Lower leg skin (tissue), 4 donors: ENCODE measurements at places on chromosomes 1 and 21.

DNA sequence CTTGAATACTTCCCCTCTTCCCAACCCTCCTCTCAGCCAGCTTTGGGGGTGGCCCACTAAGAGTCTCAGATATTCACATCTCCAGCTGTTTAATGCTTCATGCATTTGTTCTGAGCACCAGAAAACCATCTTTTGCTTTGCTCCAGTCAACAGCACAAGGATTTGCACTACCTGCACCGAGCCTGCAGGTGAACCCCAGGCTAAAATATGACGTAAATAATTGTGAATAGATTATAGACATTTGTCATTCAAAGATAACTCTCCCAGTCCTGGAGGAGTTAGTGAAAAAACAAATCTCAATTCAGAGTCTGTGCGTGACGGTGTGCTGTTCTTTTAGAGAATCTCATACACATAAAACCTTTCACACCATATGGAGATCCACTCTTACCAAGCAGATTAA, 7.4 kb downstream of the CD247 start:
- DNase-seq = no peak

GRCh38 chr1:27132147-27132546, 22.8 kb downstream of the SLC9A1 start:
- no peak for DNase-seq

DNA sequence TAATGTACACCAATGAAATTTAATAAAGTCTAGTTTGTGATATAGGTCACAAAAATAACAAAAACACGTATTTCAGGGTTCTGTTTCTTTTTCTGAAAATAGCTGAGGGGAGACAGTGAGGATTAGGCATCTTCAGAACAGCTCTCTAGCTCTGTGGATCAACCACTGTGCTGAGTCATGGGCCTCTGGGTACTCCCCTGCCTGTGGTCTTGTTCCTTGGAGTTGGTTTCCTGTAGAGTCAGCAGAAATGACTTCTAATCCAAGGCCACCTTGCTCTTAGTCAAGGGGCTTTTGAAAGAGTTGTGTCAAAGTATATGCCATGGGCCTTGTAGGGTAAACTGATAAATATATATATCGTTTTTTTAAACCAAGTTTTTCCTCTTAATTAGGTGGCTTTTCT, 141.8 kb upstream of the ZRANB2 start:
- no peak for DNase-seq

DNA sequence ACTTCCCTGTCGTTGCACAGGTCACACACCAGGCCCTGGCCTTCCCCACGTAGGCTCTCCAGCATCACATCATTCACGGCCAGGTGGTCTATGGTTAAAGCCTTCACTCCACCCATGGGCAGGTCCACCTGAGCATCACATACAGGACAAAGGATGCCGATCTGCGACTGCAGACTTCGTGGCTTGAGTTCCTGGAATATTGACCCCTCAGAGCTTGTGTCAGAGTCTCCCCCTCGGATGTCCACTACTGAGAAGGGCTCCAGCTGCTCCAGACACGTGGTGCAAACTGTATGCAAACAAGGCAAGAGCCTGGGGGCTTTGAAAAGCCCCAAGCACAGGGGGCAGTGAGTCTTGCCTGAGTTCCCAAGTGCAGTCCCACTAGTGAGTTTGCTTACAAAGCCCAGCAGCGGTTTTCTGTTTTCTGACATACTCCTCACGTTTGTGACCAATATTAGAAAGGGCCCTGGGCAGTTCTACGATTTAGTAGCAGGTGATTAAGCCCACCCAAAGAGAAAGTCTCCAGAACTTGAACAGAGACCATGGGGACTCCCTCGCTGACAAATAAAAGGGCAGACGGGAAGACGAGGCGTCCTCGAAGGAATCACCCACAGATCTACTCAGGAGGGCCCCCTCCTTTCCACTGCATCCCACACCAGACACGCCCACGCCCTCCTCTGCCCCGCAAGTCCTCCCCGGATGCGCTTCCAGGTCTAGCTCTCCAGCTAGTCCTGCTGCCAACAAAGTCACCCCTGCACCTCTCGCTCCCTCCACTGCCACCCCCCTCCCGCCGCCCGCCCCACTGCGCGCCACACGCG, 568 bp downstream of the TRIM45 start:
- DNase-seq = no peak

GRCh38 chr21:38663282-38663681, 142.4 kb upstream of the ETS2 start:
- DNase-seq = no peak

DNA sequence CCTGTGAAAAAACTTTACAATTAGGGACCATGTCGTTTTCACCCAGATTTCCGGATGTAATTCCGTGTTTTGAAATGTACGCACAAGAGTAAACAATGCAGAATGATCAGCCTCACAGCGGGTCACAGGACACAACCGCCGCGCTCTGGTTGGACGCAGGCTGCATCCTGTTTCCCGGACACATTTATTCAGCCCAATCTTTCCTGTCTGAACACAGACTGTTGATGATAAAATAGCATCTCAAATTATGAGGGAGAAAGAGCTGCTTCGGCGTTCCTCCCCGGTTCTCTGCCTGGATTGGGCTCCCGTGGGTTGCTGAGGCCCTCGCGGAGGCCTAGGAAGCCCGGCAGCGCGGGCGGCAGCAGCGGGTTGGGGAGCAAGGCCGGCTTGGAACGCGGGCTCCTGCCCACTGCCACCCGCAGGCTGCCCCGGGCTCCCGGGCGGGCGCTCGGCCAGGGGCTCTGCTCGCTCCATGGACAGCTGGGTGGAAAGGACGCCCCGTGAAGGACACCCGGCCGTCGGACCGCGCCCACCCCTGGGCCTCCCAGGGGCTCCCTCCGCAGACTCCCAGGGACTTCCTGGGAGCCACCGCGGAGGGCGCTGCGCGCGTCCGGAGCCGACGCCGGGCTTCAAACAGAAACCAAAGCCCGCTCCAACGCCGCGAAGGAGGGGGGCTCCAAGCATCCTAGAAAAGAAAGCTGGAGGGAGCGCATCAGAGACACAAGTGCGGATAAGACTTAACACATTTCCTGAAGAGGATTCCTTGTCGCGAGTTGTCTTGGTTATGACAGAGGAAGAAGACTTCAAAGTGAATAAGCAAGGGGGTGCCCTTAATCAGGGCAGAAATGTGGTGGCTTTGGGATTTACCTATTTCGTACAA, 122.3 kb downstream of the ESRRG start:
- peak; percentile 73 for DNase-seq

DNA sequence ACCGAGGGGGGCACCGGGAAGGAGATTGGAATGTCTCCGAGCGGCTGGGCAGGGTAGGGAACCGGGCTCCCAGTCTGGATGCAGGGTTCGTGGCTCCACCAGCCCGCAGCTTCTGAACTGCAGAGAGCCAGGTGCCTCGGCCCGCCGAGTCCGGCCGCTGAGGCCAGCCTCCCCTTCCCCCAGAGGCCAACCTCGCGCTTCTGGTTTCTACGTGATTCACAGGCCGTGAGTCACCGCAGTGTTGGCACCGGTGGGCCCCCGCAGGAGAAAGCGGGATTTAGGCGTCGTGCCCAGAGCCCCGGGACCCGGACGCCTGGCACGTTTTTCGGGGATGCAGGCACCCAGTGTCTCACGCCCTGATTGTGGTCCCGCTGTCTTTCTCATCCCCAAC, 458 bp downstream of the CRABP2 start:
- no peak for DNase-seq

DNA sequence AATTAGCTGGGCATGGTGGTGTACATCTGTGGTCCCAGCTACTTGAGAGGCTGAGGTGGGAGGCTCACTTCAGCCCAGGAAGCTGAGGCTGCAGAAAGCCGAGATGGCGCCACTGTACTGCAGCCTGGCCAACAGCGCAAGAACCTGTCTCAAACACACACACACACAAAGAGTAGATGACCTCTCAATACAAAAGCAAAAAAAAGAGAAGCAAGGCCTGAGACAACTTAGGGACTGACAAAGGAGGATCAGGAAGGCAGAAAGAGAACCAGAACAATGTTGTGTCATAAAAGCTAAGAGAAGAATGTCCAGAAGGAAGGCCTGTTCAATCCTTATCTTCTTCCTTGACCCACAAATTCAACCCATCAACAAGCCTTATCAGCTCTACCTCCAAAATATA, 18.5 kb downstream of the WASF2 start:
- DNase-seq = no peak

GRCh38 chr1:12230549-12231275, 882 bp downstream of the VPS13D start:
- DNase-seq = no peak

DNA sequence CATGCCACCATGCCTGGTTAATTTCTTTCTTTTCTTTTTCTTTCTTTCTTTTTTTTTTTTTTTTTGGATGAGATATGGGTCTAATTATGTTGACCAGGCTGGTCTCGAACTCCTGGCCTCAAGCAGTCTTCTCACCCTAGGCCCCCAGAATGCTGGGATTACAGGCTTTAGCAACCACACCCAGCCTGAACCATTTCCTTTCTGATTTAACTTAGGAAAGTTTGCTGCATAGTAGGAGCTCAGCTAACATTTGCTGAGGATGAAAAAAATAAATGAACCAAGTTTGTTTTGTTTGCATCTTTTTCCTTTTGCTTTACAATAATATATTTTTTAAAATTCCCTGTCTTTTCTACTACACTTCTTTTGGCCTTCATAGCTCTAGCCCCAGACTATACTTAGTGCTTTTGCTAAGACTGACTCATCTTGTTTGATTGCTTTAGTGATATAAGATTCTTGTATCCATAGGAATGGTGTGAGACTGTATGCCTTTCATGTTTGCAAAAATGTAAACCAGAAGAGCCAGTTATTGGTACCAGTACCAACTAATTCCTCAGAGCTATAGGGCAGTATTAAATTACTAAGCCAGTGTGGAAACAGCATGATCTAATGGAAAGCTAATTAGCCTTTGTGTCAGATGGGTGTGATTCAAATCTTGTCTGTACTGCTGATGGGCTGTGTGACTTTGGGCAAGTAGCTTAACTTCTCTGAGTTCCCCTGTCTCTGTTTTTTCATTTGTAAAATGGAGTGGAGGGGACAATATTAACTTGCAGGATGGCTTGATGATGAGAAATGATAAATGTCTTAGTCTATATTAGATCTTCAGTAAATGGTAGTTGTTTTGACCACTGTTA, 66.9 kb downstream of the NFIA start:
- DNase-seq = no peak

GRCh38 chr1:183609759-183610452, 19.6 kb upstream of the NCF2 start:
- DNase-seq = no peak

- DNase-seq = no peak
Observed at GRCh38 chr1:2534687-2535441, 4.8 kb upstream of the HES5 start.

- DNase-seq = no peak
Observed at GRCh38 chr1:216559359-216559758, 136.1 kb upstream of the USH2A start.

- DNase-seq = no peak
Observed at GRCh38 chr1:119670898-119671297, 22.8 kb upstream of the ZNF697 start.

- DNase-seq = no peak
Observed at GRCh38 chr1:93658188-93658587, 23.4 kb downstream of the BCAR3 start.

DNA sequence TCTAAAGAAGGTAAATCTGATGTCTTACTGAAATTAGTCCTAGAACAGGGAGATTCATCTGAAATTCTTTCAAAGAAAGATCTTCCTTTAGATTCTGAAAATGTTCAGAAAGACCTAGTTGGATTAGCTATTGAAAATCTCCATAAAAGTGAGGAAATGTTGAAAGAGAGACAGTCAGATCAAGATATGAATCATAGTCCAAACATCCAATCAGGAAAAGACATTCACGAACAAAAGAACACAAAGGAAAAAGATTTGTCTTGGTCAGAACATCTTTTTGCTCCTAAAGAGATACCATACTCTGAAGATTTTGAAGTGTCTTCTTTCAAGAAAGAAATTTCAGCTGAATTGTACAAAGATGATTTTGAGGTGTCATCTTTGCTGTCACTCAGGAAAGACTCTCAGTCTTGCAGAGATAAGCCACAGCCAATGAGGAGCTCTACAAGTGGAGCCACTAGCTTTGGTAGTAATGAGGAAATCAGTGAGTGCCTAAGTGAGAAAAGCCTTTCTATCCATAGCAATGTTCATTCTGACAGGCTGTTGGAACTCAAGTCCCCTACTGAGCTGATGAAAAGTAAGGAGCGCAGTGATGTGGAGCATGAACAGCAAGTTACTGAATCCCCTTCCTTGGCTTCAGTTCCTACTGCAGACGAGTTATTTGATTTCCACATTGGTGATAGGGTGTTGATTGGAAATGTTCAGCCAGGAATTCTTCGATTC, 61.6 kb upstream of the QSOX1 start:
- no peak for DNase-seq

GRCh38 chr1:8077120-8077573, 51.0 kb upstream of the ERRFI1 start:
- DNase-seq = no peak

DNA sequence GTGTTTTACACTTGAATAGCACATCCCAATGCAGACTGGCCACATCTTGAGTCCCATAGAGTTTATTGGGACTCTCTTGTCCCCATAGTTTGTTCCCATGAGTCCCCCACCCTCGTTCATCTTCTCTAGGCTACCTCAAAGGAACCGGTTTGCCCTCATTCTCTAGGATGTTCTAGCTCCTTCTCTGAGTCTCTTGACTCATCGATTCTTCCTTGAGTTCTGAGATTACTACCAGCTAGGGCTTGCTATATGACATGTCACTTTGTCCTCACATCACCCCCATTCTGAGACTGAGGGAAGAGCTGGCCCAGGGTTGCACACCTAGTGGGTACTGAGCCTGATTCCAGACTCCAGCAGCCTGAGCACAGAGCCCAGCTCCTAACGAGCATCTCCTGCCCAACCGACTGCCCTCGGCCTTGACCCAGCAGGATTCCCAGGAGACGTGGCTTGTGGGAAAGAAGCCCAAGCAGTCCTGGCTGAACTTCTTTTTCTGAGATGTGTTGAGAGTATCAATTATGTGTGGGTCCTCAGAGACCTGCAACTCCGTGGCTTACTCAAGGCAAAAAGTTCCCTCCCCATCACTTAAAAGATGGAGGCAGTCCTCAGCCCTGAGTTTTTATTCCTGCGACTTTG, 42.0 kb downstream of the TMEM51 start:
- DNase-seq = no peak

GRCh38 chr1:205266611-205267305, 39.0 kb downstream of the TMCC2 start:
- DNase-seq = no peak

GRCh38 chr1:156065871-156066270, 4.9 kb downstream of the RAB25 start:
- no peak for DNase-seq

- no peak for DNase-seq
Observed at GRCh38 chr1:21763236-21763635, 19.7 kb downstream of the USP48 start.

- no peak for DNase-seq
Observed at GRCh38 chr1:14869187-14869586, 270.7 kb downstream of the KAZN start.
